ENCODE measurements at places on chromosomes 1 and 21.

DNA sequence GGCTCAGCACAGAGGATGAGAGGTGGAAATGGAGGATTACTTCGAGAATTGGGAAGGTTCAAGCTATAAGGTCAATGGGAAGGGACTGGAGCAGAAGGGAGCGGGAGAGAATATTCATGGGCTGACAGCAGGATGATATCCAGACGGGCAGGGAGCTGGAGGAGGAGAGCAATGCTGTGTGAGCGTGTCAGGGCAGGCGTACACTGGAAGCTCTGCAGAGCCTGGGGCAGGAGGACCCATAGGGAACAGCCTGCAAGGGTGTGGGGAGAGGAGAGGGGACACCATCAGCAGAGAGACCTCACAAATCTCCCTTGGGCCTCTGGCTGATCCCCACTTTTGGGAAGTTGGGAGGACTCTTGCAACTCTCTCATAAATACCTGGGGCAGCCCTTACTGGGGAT lies 13.7 kb downstream of the CSF1 start:
- no peak for DNase-seq

DNA sequence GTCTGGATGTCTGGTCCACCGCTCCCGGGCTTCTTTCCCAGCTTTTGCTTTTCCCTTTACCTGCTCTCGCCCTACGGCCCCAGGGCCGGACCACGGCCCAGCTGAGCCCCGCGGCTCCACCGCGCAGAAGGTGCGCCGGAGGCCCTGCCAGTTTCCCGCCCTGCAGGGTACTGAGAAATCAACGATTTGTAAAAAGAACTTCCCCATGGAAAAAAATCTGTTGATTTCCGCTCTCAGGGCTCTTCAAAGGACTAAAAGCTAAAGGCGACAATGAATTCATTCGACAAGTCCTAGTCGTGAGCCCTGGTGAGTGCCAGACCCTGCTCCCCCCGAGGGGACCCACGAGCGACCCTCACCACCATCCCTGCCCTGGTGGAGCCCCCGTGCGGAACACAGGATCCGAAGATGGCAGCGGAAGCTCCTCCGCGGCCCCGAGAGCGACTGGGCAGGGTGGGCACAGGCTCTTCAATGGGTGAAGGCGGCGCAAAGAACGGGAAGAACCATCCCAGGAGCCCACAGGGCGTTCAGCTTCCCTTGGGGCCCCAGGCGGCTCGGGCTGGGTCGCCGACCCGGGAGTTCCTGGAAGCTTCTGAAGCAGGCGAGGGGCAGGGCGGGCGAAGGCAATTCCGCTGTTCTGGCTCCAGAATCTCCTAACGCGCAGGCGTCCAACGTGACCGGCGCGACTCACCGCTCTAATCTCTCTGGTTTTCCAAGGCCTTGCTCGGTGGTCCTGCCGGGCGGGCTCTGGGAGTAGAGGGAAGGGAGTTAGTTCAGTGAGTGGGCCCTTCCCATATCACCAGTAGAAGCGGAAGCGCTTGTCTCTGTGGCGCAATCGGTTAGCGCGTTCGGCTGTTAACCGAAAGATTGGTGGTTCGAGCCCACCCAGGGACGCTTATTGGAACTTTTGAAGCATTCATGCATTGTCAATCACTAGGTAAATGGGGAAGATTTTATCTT lies 6.6 kb upstream of the RNU1-2 start:
- no peak for DNase-seq

GRCh38 chr1:74334147-74334546 lies 99.0 kb downstream of the TNNI3K start:
- DNase-seq, result no peak

GRCh38 chr1:51305371-51305823 lies 25.0 kb downstream of the TTC39A start:
- no peak for DNase-seq

DNA sequence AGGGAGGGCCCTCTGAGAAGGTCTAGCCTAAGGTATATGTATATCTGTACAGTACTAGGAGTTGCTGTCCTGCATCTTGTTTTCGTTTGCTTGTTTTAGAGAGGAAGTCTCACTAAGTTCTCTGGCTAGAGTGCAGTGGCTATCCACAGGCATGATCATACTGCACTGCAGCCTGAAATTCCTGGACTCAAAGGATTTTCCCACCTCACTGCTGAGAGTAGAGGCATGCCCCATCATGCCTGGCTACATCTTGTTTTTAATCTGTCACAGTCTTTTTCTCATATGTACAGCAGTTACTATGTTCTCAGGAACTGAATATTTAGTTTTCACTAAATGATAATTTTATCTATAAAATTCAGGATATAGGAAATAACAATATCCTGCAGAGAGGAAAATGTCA lies 15.3 kb upstream of the PYHIN1 start:
- DNase-seq, result no peak

GRCh38 chr1:109818271-109818987 lies 54.7 kb upstream of the EPS8L3 start:
- DNase-seq, result no peak

GRCh38 chr1:39683591-39684312 lies 7.5 kb downstream of the HPCAL4 start:
- no peak for DNase-seq

- DNase-seq, result no peak
These were observed 174.8 kb downstream of the TNFSF18 start for GRCh38 chr1:172875892-172876291.

DNA sequence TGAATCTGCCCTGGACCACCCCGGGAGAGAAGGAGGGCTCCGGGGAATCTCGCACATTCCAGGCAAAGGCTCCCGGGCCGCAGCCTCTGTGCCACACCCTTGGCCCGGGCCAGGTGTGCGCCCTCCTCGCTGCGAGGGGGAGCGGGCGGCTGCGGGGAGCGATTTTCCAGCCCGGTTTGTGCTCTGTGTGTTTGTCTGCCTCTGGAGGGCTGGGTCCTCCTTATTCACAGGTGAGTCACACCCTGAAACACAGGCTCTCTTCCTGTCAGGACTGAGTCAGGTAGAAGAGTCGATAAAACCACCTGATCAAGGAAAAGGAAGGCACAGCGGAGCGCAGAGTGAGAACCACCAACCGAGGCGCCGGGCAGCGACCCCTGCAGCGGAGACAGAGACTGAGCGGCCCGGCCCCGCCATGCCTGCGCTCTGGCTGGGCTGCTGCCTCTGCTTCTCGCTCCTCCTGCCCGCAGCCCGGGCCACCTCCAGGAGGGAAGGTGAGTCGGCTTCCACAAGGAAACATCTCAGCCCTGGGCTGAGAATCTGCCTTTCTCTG lies at the start of gene LAMC2:
Gene LAMC2 (plus strand): TSS at position 324 of the 550 bp plus-strand sequence. CDS start 89 bp downstream, at position 413.
- DNase-seq, result no peak

GRCh38 chr1:178388418-178389145 lies 108.2 kb downstream of the CLEC20A start:
- DNase-seq, result no peak

GRCh38 chr21:42733037-42733627 lies 79.7 kb downstream of the PDE9A start:
- no peak for DNase-seq

DNA sequence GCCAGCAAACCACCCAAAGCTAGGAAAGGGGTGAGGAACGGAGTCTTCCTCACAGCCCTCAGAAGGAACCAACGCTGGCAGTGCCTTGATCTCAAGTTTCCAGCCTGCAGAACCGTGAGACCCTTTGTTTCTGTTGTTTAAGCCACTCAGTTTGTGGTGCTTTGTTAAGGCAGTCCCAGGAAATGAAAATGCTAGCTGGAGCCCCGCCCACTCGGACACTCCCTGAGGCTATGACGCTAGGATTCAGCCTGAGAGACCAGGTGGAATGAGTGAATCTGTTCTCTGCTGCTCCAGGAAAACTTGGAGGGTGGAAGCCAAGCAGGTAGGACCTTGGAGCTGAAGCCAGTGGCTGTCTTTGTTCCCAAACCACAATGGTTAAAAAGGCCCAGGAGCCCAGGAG lies 196.5 kb upstream of the POU3F1 start:
- no peak for DNase-seq

- DNase-seq, result no peak
These were observed 552.6 kb downstream of the MRPL39 start for GRCh38 chr21:25054689-25055088.

DNA sequence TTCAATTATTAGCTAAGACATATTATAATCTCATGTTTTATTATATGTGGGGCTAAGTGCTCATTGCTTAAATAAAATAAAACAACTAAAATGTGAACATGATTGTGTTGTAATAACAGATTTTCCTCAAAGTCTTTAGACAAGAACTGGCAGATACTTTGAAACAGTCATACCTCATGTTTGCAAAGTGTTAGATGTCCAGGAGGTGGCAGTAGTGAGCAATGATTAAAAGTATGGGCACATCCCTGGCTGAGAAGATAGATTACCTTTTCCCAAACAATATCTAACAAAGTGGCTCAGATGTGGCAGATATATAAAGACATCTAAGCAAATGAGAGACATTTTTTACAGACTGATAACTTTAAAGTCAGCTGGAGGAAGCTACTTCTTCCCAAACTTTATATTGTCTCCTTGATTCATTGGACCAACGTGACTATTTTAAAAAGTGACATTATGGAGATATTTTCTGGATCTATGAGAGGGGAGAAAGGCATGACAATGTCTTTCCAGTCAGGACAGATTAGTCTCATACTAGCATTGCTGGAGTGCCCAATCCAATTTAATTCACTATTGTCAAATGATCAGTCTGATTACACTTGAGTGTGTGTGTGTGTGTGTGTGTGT lies 269.8 kb downstream of the S1PR1 start:
- no peak for DNase-seq

GRCh38 chr1:243320224-243320623 lies 64.4 kb downstream of the SDCCAG8 start:
- DNase-seq, result no peak

DNA sequence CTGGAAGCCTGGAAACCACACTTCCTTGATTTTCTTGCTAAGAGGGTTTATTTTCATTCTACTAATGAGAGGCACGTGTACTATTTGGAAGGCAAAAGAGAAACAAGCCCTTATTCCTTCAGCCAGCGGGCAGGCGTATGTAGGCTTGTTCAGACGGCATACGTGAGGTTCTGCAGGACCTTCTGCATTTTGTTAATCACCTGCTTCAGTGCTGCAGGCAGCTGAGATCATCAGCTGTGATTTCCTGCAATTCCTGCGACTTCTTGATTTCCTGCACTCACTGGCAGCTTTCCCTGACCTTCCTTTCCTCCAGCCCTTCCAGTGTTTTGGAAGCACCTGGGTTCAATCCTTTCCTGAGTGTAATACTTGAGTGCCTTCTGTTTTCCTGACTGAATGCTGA lies 43.4 kb downstream of the TSNAX start:
- no peak for DNase-seq

- DNase-seq, result no peak
These were observed 26.4 kb downstream of the SORT1 start for GRCh38 chr1:109371341-109371739.

GRCh38 chr1:52970149-52970548 lies 43.1 kb downstream of the SCP2 start:
- DNase-seq, result no peak

- no peak for DNase-seq
These were observed 4.5 kb upstream of the DDX59 start for GRCh38 chr1:200673952-200674823.

DNA sequence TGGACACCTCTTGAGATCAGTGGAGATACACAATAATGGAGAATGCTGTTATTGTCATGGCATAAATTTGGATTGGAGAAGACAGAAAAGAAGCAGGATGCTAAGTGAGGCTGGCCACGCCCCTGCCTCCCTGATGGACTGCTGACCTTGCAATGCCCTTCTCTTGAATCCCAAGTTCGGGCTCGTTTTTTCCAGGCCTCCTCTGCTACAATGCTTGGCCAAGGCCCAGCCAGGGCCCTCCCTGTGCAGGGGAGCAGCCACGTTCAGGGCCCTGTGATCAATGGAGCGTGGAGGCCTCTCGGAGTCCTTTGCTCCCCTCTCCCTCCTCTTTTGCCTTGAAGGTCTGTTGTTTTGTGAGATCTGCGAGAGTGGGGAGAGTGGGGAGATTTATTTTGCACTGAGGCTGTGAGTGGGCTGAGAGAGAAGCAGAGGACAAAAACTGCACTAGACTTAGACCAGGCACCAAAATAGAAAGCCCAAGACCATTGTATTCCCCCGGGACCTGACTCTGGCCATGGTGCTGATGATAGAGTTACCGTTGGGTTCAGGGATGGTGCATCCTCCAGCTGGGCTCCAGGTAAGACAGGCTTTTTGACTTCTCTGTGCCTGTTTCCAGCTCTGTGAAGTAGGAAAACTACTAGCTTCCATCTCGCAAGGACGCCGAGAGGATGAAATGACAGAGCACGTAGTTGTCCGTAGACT lies 268.6 kb downstream of the KAZN start:
- no peak for DNase-seq

GRCh38 chr1:198687429-198687828 lies 48.6 kb downstream of the PTPRC start:
- DNase-seq, result no peak

DNA sequence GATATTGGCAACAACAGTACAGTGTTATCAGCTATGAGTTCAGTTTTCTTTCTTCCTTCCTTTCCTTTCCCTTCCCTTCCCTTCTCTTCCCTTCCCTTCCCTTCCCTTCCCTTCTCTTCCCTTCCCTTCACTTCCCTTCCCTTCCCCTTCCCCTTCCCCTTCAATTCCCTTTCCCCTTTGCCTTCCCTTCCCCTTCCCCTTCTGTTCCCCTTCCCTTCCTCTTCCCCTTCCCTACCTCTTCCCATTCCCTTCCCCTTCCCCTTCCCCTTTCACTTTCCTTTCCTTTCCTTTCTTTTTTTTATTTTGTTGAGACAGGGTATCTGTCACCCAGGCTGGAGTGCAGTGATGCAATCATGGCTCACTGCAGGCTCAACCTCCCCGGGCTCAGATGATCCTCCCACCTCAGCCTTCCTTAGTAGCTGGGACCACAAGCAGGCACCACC lies 72.3 kb upstream of the CAPZB start:
- no peak for DNase-seq

GRCh38 chr1:87684194-87684593 lies 355.5 kb downstream of the LMO4 start:
- DNase-seq, result no peak

GRCh38 chr1:69459244-69459643 lies 108.5 kb upstream of the LRRC7 start:
- DNase-seq, result no peak

DNA sequence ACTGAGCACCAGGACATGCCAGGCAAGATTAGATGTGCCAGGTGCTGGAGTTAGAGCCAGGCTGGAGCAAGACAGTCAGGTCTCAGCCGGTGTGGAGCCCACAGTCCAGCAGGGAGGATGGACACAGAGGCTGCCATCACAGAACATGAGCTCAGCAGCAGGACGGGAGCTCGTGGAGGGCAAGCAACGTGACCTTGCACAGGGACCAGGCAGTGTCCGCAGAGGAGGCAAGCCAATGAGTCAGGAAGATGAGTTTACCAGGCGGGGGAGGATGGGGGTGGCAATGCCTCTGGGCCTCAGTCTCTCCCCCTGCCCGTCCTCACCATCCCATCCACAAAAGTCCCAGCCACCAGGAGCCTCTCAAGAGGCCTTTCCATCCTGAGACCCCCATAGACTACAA lies 20.7 kb upstream of the ZC3H12A start:
- DNase-seq, result no peak

GRCh38 chr1:244054247-244054923 lies 3.3 kb downstream of the ZBTB18 start:
- DNase-seq, result no peak

GRCh38 chr1:67987046-67987799 lies 63.2 kb downstream of the DIRAS3 start:
- DNase-seq, result no peak

Data from GM12891 (cell line).